Stimulated activated CD4-positive, alpha-beta T cell treated with anti-CD3 and anti-CD28 coated beads, TNF-alpha, amount 100 ng/mL, for 24 hours (primary cell): ENCODE measurements at places on chromosomes 4 and X.

GRCh38 chr4:3666263-3666662, 99.9 kb upstream of the ADRA2C start:
- DNase-seq = no peak

DNA sequence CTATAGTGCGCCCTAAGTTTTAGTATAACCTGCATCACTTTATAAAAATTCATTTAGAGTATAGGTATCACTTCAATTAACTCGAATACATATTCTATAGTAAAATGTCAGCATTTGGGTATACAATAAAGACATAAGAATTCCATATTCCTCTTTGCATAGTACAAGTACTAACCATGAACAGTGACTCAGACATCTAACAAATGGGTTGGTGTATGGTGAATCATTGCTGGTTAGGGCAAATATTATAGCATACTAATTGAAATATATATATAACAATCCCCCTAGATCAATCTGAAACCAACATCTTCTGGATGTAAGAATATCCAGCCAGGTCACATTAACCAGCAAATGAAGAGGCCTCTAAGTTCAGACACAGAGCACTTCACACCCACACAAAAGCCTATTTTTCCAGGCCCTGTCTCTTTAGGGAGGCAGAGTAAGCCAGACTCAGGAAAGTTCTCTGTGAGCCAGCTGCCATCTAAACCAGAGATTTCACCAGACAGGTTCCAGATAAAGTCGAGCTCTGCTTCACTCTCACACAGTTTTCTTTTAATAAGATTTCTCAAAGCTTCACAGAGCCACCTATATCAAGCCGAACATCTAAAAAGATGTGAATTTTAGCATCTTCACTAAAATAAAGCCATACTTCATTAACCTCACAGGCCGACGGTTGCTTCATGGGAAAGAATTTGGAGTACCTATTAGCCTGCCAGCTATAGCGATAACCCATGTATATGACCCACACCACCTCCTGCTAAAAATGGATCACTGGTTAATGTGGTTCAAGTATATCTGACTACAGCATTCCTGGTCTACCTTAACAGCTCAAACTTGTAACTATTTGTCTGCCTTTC, 200.0 kb upstream of the FTHL17 start:
- DNase-seq = no peak

- DNase-seq = no peak
Observed at GRCh38 chrX:22985958-22986357, 13.8 kb upstream of the DDX53 start.

DNA sequence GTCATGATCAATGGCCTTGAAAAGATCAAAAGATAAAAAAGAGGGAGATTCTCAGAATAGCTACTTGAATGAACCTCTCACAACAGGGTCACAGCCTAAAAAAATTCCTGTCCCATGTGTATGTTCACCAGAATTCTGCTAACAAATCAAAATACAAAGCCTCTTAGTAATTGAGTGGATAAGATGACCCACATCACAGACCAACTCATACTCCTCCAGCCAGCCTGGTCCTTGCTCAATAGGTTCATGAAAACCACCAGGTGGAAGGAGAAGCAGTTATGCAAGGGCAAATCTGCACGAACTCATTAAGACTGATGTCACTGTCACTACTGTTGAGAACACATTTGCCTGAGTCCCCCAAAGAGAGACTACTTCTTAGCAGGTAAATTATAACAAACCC, 21.5 kb downstream of the WDFY3 start:
- DNase-seq = no peak

GRCh38 chr4:108849611-108850168, 86.8 kb upstream of the ETNPPL start:
- peak; percentile 2 for DNase-seq

DNA sequence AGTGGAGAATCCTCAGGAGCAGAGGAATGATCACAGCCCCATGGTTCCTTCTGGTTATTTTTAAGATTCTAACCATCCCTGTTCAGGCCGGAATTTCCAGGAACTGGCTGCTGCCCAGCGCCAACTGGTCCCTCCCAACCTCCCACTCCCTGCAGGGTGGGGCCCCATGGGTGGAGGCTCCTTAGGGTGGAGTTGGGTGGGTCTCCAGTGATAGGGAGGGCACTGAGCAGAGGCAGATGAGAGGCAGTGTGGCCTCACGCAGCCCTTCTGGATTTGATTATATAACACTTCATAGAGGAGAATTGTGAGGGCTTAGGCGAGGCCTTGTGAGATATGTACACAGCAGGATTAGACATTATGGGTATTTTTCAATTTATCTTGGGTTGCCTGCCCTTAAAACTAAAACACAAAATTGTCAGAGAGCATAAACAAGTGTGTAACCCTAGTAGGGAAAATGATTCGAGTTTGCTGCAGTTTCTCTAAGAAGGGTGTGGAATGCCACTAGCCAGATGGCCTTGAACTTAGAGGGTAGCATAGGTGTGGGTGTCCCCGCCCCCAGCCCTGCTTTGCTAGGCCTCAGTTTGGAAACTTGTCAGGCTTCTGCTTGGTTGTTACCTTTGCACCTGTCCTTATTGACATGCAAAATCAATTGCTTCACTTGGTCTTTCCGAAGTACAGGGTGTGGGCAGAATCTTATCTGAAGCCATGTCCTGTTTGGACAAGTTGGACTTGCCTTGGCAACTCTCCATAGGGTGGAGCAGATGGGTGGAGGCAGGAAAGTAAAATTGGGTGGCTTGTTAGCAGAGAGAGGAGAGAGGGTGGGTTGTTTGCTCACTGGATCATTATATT, 9.4 kb downstream of the KLF3 start:
- DNase-seq = no peak

GRCh38 chr4:140331876-140332275, 41.6 kb upstream of the SCOC start:
- DNase-seq = no peak

- no peak for DNase-seq
Observed at GRCh38 chr4:21413807-21414370, 534.7 kb downstream of the KCNIP4 start.
